ENCODE measurements at places on chromosomes 13 and 19.

DNA sequence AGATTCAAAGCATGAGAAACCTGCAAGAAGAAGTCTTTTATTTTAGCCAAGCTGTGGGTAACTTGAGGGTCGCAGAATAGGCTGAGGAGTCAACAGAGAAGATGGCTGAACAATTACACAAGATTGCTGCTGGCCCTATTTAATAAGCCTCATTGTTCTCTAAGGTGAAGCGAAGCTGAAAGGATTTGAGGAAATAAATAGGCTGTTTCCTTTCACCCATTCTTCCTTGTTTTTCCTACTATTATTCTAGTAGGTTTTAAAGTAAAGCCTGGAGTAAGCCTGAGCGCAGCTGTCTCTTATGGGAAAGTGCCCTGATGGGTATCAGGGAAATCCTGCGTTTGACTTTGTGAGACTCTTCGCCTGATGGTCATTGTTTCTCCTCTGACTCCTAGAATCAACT lies 25.0 kb upstream of the PCCA start:
- DNase-seq, result no peak

- no peak for DNase-seq
Observed at GRCh38 chr13:111858571-111858970, 208.4 kb upstream of the SOX1 start.

DNA sequence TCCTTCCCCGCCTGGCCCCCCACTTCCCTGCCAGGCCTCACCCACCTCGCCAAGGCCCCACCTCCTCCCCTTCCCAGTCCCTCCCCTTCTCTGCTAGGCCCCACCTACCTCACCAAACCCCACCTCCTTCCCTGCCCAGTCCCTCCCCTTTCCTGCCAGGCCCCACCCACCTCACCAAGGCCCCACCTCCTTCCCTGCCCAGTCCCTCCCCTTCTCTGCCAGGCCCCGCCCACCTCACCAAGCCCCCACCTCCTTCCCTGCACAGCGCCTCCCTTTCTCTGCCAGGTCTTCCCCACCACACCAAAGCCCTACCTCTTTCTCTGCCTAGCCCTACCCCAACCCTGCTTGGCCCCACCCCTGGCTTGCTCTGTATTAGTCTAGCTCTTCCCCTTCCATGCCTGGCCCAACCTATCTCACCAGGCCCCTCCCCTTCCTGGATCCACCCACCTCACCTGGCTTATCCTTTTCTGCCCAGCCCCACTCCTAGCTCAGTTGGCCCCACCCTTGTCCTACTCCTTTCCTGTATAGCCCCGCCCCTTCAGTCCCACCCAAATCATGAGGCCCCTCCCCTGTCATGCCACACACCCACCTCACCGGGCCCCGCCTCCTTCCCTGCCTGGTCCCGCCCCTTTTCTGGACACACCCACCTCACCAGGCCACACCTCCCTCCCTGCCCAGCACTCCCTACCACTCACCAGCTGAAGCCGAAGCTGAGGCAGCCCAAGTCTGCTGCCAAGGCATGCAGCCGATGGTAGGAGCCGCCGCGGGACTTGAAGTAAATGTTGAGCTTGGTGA lies 16.2 kb downstream of the CERS1 start:
- DNase-seq, result no peak

DNA sequence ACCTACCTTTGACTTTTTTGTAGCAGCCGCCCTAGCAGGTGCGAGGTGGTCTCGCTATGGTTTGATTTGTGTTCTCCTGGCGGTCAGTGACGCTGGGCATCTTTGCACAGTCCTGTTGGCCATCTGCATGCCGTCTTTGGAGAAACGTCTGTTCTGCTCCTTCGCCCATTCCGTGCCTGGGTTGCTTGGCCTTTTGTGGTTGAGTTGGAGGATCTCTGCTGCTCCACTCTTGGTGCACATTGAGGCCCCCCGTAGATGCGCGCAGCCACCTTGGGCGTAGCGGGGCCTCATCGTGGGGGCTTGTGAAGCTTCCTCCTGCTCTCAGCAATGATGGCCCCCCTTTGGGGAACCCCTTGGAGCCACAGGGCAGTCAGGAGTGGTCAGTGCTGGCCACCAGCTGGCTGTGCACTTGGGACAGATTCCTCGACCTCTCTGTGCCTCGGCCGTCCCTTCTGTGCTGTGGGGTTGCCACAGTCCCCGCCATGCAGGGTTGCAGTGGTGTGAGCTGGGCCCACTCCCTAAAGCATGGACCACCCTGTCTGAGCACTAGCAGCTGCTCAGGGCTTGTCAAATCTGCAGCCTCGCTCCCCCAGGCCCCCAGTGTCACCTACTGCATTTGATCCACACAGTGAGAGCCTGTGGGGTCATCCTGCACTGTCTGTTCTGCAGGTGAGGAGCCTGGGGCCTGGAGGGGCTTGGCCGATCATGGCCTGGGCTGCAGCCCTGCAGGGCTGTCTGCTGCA lies 170.8 kb downstream of the KDM4B start:
- no peak for DNase-seq

- no peak for DNase-seq
Observed at GRCh38 chr19:55488986-55489710, 912 bp downstream of the SSC5D start.

DNA sequence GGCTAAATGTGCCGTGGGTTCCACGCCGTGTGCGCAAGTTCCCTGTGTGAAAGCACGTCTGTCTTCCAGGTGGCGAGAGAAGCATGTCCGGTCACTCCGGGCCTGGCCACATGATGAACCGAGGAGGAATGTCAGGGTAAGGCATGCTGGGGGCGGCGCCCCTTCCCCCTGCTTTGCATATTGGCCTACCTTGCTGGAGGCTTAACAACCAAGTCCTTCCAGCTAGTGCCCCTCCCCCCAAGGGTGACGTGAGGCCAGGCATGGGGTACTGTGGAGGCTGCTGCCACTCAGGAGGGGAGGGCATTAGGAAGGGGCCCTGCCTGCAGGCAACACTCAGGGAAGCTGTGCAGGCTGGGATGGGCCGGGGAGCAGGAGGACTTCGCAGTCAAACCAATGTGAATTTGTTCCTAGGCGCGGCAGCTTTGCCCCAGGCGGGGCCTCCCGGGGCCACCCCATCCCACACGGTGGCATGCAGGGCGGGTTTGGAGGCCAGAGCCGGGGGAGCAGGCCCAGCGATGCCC lies 12.5 kb downstream of the MICOS13 start:
- DNase-seq, result no peak

- DNase-seq, result no peak
Observed at GRCh38 chr13:45508776-45509175, 44.0 kb downstream of the COG3 start.

- no peak for DNase-seq
Observed at GRCh38 chr13:37486171-37486681, 112.3 kb downstream of the POSTN start.

DNA sequence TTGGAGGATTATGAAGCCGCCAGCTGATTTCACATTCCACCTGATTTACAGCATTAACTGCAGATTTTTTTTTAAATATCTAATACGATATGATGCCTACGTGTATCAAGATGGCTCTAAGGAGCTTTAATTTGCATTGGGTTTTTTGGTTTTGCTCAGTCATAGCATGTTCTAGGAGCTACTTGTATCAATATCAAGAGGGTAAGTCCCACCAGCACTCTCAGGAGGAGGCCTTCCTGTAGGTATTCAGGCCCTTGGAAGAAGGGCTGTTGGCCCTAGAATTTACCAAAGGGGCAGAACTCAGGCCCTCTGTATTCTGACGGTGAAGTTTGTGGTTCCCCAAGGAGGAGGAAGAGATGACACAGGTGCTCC lies 97.2 kb upstream of the IPO5 start:
- DNase-seq, result no peak

- DNase-seq, result no peak
Observed at GRCh38 chr13:34419025-34419424, 523.0 kb upstream of the NBEA start.

- DNase-seq, result peak; percentile 85
Observed at GRCh38 chr13:41588899-41589298, 131.5 kb downstream of the RGCC start.

GRCh38 chr19:2231621-2232221 lies 4.4 kb downstream of the PLEKHJ1 start:
- DNase-seq, result no peak

- no peak for DNase-seq
Observed at GRCh38 chr19:47564081-47564480, 8.9 kb downstream of the ZNF541 start.

GRCh38 chr13:99151516-99151915 lies 49.1 kb upstream of the UBAC2 start:
- peak; percentile 32 for DNase-seq

DNA sequence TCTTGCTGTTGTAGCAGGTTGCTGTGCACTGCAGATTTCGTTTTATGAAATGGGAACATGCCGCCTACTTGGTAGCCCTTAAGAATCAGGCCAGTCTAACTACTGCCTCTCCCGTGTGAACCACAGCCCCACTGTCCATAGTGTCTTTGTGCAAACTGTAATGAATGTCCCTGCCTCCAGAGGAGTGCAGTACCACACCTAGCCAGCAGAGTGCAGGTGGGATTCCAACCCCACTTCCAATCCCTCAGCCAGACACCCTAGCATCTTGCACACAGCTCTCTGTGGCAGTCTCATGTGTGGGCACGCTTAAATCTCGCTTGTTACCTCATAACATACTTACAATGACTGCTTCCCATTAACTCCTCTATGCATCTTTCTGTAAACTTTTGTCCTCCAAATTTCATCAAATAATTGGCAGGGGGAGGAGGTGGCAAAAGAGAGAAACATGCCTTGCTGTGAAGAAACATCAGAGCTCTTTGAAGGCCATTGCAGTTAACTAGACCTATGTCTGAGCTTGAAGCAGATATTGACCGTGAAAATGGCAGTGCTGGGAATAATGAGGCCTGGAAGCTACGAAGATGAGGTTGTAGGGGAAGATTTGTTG lies 47.2 kb downstream of the ZAR1L start:
- DNase-seq, result no peak

DNA sequence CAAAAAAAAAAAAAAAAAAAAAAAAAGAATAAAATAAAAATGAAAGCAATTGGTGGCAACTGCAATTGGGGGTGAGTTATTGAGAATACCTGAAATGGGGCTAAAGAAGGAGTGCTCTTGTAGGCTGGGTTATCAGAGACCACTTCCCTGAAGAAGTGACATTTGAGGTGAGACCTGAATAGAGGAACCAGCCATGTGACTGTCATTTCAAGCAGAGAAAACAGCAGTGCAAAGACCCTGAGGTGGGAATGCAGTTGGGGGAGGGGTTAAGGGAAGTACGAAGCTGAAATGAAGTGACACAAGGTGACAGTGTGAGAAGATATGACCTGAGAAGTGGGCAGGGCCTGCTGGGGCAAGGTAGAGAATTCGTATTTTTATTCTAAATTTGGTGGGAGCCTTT lies 4.3 kb upstream of the PALM3 start:
- no peak for DNase-seq

DNA sequence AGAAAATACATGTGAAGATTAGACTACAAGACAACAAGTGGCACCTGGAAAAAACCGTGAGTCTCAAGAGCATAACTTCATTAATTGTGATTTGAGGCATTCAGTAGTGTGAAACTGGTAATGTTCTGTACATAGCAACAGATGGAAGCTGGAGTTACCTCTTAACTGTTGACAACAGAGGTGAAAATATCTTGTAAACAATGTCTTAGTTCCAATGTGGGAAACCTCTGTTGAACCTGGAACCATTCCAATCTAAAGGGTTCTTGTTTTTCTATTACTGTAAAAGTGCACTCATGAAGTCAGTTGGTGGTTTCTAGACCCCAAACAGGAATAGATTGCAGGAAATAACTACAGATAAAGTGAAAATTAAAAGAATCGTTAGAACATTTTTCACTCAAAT lies 728.4 kb downstream of the SLITRK1 start:
- DNase-seq, result no peak

- no peak for DNase-seq
Observed at GRCh38 chr19:34067861-34068271, 104.4 kb upstream of the LSM14A start.

GRCh38 chr19:39516270-39516669 lies 1.3 kb downstream of the SELENOV start:
- no peak for DNase-seq

DNA sequence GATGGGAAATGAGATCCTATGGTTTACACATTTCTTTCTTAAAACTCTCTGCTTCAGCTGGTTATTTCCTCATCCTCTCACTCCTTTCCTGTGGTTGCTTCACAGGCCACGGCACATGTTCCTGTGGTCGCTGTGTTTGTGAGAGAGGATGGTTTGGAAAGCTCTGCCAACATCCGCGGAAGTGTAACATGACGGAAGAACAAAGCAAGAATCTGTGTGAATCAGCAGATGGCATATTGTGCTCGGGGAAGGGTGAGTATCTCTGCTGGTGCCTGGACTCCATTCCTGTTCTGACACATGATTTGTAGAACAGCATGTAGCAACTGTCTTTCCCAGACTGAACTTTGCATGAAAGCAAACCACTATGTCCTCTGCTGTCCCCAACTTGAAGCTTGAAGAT lies 254.2 kb downstream of the ITGBL1 start:
- peak; percentile 79 for DNase-seq

DNA sequence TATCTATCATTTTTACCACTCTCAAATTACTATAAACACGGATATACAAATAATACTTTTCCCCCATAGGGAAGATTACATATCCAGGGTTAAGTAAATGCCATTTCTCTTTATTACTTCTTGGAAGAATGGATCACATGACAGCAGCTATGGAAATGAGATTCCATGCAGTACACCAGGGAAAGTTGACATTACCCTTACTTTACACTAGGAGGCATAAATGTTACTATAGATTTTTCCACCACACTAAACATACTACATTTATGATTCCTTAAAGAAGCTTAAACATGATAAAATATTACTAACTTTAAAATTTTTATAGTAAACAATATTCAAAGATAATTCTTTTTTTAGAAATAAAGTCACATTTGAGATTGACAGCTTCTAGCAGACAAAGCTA lies 611.4 kb downstream of the PCDH9 start:
- DNase-seq, result peak; percentile 12

DNA sequence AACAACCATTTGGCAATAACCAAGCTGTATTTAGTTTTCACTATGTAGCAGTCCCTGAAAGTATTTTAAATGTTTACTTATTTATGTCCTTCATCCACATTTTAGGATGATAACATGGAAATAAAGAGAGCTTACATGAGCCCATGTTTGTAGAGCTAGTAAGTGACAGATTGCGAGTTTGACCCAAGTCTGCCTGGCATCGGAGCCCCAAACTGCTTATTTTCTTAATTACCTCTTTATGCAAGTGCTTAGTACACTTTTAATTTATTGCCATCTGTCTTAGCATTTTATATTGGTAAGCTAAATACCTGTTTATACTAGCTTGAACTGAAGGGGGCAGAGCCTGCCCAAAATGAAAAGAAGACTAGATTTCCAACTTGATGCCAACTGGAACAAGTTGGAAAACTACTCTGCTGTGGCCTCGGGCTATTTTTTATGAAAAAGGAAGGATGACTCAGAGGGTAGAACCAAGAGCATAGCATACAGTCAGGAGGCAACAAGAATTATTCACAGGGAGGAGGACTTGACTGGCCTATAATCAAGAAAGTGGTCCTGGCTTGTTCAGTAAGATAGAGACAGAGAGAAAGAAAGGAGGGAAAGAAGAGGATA lies 150.2 kb downstream of the NDFIP2 start:
- peak; percentile 70 for DNase-seq

- no peak for DNase-seq
Observed at GRCh38 chr13:71213252-71213821, 653.7 kb downstream of the DACH1 start.

GRCh38 chr13:21399741-21400140 lies 59.4 kb downstream of the ZDHHC20 start:
- DNase-seq, result no peak

- DNase-seq, result no peak
Observed at GRCh38 chr19:10074153-10074552, 12.0 kb upstream of the SHFL start.

Data from HFF-Myc (cell line).